Stomach (tissue), 19 donors: ENCODE measurements at places on chromosomes 6 and 20. TPM values are rescaled to one million over a fixed set of nuclear protein-coding genes. Genes with fewer than 3 reads are reported as not detected.

- H3K36me3 ChIP-seq, result peaks cover 5% of the 10 kb centered on the region
- DNase-seq, result no peak
- H3K27me3 ChIP-seq, result no peaks in the 10 kb centered on the region
- H3K27ac ChIP-seq, result no peak overlapping the region
- peaks cover 27% of the 10 kb centered on the region for H3K4me1 ChIP-seq
Observed at GRCh38 chr20:33606118-33606771, 55.9 kb upstream of the C20orf144 start.

GRCh38 chr6:84139311-84139710 is 88.1 kb downstream of the CEP162 start:
- H3K4me1 ChIP-seq, result no peaks in the 10 kb centered on the region
- no peak overlapping the region for H3K4me3 ChIP-seq
- no peak for DNase-seq
- H3K27me3 ChIP-seq, result no peaks in the 10 kb centered on the region
- no peak overlapping the region for H3K27ac ChIP-seq

DNA sequence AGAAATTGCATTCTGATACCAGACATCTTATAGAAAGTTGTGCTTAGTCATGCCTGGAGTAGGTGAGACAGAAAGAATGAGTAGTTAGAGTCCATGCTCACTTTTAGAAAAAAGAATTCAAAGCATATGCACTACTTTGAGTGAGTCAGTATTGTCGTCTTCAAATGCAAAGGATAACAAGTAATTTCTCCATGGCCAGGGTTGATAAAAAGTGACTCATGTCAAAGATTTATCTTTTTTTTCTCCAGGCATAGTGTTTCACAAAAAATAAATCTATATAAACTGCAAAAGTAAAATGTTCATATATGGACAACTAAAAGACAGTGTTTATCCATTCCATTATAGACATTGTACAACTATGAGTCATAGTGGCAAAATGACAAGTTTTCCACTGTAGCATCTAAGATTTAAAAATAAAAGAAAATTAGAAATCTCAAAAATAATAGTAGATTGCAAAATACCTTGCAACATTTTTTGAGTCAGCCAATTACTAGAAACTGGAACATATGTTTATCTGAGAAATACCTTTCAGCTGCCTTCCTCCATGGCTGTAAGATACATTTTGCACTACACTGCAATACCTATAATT is 329.6 kb downstream of the GRIK2 start:
- H3K4me1 ChIP-seq, result no peaks in the 10 kb centered on the region
- H3K36me3 ChIP-seq, result no peaks in the 10 kb centered on the region
- H3K27me3 ChIP-seq, result no peaks in the 10 kb centered on the region
- no peak overlapping the region for H3K27ac ChIP-seq

- no peaks in the 10 kb centered on the region for H3K36me3 ChIP-seq
- no peak for DNase-seq
- H3K4me3 ChIP-seq, result no peak overlapping the region
- H3K27ac ChIP-seq, result no peak overlapping the region
- H3K27me3 ChIP-seq, result no peaks in the 10 kb centered on the region
Observed at GRCh38 chr6:50097966-50098640, 48.4 kb upstream of the DEFB112 start.

GRCh38 chr20:46206025-46206424 is 87.9 kb downstream of the CD40 start:
- H3K27me3 ChIP-seq, result peaks cover 2% of the 10 kb centered on the region
- no peak overlapping the region for H3K27ac ChIP-seq
- no peak overlapping the region for H3K4me3 ChIP-seq
- no peak for DNase-seq
- peaks cover 39% of the 10 kb centered on the region for H3K4me1 ChIP-seq
- no peaks in the 10 kb centered on the region for H3K36me3 ChIP-seq

GRCh38 chr6:4209196-4209595 is 73.8 kb upstream of the ECI2 start:
- no peak for DNase-seq
- no peaks in the 10 kb centered on the region for H3K27me3 ChIP-seq
- no peak overlapping the region for H3K27ac ChIP-seq
- H3K4me3 ChIP-seq, result no peak overlapping the region
- H3K4me1 ChIP-seq, result no peaks in the 10 kb centered on the region
- H3K36me3 ChIP-seq, result no peaks in the 10 kb centered on the region

- H3K4me1 ChIP-seq, result no peaks in the 10 kb centered on the region
- no peaks in the 10 kb centered on the region for H3K36me3 ChIP-seq
- DNase-seq, result no peak
- H3K27ac ChIP-seq, result no peak overlapping the region
- no peaks in the 10 kb centered on the region for H3K27me3 ChIP-seq
Observed at GRCh38 chr6:121826156-121826810, 390.8 kb downstream of the GJA1 start.

- peaks cover 92% of the 10 kb centered on the region for H3K4me1 ChIP-seq
- no peak for DNase-seq
- no peak overlapping the region for H3K27ac ChIP-seq
- H3K36me3 ChIP-seq, result peaks cover 53% of the 10 kb centered on the region
- H3K27me3 ChIP-seq, result no peaks in the 10 kb centered on the region
- H3K4me3 ChIP-seq, result peak overlapping the region; percentile 61
Observed at GRCh38 chr6:2838251-2838650, 3.4 kb downstream of the SERPINB1 start.

- H3K4me3 ChIP-seq, result peak overlapping the region; percentile 46
- peaks cover 64% of the 10 kb centered on the region for H3K27me3 ChIP-seq
- peaks cover 8% of the 10 kb centered on the region for H3K4me1 ChIP-seq
- DNase-seq, result peak; percentile 68
- no peaks in the 10 kb centered on the region for H3K36me3 ChIP-seq
Observed at GRCh38 chr6:44001318-44002066, 125.8 kb downstream of the MRPL14 start.

THBD gene
- total RNA-seq, result 23.9 TPM

GNAS-AS1 gene
- 2.6 TPM for total RNA-seq

DTNBP1 gene
- total RNA-seq, result 8.2 TPM

SEL1L2 gene
- total RNA-seq, result 2.2 TPM

NMBR gene
- not detected for total RNA-seq

STAU1 gene
- 53.7 TPM for total RNA-seq
